ENCODE measurements at places on chromosomes 13 and 19. TPM values are rescaled to one million over a fixed set of nuclear protein-coding genes. Genes with fewer than 3 reads are reported as not detected.

DNA sequence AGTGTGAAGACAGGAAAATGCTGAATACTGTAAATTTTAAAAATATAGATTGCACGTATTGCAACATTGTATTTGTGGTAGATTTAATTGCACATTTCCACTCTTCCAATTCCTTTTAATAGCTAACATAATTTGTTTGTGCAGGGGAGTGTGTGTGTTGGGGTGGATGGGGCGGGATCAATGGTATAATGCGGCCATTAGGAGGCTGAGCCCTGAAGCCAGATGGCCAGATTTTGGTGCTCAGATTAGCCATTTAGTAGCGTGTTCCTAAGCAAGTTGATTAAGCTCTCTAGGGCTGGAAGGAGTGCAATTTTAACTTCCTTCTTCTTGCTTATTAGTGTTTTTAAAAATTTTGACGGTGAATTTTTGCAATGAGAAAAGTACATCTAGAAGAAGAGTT is 5.8 kb downstream of the OXGR1 start:
- no peaks in the 10 kb centered on the region for H3K27me3 ChIP-seq
- H3K27ac ChIP-seq, result no peak overlapping the region
- no peak overlapping the region for H3K4me3 ChIP-seq
- no peak for DNase-seq
- H3K4me1 ChIP-seq, result no peaks in the 10 kb centered on the region
- no peaks in the 10 kb centered on the region for H3K36me3 ChIP-seq

- H3K36me3 ChIP-seq, result no peaks in the 10 kb centered on the region
- DNase-seq, result no peak
- no peaks in the 10 kb centered on the region for H3K27me3 ChIP-seq
- H3K4me1 ChIP-seq, result no peaks in the 10 kb centered on the region
Measured at GRCh38 chr13:108968566-108968965, 339.2 kb downstream of the MYO16 start.

DNA sequence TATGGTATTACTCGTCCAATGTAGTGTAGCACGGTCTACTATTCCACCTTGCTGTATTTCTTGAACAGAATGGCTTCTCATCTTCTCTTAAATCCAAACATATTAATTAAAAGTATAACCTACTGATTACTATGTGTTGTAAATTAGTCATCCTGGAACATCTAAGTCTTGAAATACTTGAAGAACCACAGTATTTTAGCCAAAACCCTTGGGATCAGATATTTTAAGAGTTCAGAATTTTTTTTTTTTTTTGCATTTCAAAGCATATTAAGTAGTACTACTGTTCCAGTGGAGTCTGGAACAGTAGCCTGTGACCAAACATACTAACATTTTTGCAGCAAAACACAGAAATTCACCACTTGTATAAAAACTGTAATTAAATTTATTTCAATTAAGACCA is 30.1 kb downstream of the ZC3H13 start:
- no peak overlapping the region for H3K4me3 ChIP-seq
- H3K4me1 ChIP-seq, result no peaks in the 10 kb centered on the region
- H3K27me3 ChIP-seq, result no peaks in the 10 kb centered on the region
- no peak overlapping the region for H3K27ac ChIP-seq

The SIAH3 gene
- total RNA-seq, result not detected

The IL12RB1 gene
- total RNA-seq, result 60.4 TPM
